Globus pallidus (tissue), 1 donor: ENCODE measurements at places on chromosomes 7 and 10.

GRCh38 chr7:16067711-16068110 is 353.6 kb downstream of the CRPPA start:
- no peak for DNase-seq

DNA sequence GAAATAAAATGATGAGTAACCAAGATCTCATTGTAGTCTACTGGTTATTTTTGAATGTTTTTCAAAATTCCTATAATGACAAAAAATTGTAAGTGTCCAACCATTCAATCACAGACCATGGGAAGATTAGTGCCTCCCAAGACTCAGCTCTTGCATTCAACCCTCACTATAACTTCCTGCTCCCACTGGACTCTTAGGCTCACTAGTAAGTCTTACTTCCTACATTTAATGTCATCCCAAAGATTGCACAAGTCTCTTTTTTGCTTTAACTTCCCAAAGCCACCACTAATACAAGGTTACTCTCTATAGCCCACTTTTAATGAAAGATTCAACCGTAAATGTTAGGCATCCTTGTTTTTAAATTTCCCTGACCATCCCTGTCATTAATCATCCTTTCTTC is 111.9 kb upstream of the NRBF2 start:
- no peak for DNase-seq

DNA sequence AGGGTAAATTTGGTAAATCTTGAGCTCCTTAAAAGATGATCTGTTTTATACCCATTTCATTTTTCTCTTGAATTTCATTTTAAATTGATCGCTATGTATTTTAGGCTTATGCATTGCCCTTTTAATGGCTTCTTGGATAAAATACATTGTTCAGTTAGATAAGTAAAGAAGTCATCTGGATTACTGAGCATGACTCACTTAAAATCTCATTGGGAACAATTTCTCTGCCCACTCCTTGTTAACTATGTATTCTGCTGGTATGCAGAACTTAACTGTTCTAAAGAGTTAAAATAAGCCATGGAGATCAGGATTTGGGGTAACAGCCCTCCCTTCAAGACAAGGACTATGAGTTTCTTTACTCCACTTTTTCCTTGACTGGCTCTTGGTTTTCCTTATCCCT is 134.2 kb downstream of the SND1 start:
- DNase-seq = no peak

GRCh38 chr10:4512671-4513240 is 313.3 kb upstream of the AKR1E2 start:
- DNase-seq = no peak

DNA sequence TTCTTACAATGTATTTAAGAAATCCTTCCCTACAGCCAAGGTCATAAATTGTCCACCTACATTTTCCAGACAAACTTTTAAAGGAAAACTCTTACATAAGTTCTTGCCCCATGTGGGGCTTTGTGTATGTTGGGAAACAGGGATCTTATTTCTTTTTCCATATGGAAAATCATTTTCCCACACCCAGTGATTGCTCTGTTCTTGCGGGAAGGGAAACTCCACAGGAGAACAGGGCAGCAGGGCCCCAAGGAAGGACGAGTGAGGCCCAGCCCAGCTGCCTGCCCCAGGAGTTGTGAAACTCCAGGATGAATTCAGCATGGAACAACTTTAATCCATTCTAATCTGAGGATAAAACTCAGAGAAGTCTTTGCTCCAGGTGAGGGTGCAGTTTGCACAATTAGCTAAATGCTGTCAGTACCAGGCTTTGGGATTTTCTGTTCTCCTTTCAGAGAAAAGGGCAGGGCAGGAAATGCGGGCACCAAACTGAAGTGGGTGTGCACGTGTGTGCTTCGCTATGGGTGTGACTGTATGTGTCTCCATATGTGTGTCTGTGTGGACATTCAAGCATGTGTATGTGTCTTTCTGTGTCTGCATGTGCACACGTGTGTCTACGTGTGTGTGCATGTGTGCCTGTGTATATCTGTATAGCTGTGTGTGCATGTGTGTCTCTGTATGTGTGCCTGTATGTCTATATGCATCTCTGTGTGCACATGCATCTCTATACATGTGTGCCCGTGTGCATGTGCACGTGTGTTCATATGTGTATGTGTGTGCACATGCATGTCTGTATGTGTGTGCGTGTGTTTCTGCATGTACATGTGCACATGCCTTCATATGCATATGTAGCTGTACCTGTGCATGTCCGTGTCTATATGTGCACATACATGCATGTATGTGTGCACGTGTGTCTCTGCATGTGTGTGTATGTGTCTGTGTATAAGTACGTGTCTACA is 102.0 kb upstream of the FAM20C start:
- DNase-seq = no peak

GRCh38 chr10:130956251-130956650 is 355.3 kb downstream of the TCERG1L start:
- no peak for DNase-seq

- DNase-seq = no peak
These were observed 209.0 kb downstream of the POU6F2 start for GRCh38 chr7:39186671-39187070.

- no peak for DNase-seq
These were observed 139.8 kb downstream of the MYOF start for GRCh38 chr10:93342366-93342765.
